ENCODE measurements at places on chromosomes 11 and 22.

DNA sequence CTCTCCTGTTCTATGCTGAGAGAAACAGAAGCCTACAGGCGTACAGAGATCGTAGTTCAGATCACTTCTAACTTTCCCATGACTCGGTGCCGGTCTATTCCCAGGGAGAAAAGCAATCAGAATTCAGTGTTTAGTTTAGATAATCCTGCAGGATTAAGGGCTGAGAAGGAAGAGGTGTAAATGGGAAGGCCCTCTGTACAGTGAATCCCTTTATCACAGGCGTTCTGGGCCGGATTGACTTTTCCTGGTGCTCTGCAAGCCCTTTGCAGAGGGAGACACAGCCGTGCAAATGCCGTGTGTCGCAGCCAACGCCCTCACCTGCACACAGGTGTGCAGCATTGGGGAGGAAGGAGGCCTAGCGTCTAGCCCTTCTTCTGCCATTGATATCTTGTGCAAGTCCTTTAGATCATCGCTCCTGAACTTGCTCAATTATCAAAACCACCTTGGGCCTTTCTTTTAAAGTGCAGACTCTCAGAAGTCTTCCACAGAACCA is 90.6 kb downstream of the DSCAML1 start:
- DNase-seq, result no peak

GRCh38 chr11:32365192-32365591 is 70.1 kb downstream of the WT1 start:
- no peak for DNase-seq

DNA sequence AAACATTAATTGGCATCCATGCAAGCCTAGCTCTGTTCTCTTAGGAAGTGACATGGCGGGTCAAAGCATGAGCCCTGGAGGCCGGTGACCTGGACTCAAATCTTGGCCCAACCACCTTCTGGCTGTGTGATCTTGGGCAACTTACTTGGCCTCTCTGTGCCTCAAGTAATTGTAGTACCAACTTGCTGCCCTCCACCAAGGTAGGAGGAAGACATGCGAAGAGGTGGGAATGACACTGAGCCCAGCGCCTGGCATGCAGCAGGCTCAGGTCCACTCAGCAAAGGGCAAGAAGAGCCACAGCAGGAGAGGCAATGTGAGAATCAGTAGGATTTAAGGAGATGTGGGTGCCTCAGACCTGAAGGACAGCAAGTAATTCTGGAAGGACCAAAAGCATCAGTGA is 59.6 kb upstream of the SLC22A12 start:
- no peak for DNase-seq

GRCh38 chr11:117185736-117186430 is 7.3 kb downstream of the SIDT2 start:
- no peak for DNase-seq

DNA sequence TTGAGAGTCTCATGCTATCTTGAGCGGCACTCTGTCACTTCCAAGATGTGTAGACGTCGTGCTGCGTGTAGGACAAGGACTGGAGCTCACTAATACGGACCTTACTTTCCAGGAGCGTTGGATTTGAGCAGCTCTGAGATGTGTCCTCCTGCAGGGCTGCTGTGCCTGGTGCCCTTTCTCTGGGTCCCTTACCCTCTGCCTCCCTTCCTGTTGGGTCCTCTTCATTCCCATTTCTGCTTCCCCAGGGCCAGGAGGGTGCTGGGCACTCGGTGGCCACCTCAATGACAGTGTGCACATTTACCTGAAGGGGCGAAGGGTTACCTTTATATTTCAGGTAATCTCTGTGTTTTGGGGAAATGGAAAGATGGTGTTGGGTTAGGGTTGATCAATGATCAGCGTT is 4.0 kb downstream of the PTDSS2 start:
- no peak for DNase-seq

DNA sequence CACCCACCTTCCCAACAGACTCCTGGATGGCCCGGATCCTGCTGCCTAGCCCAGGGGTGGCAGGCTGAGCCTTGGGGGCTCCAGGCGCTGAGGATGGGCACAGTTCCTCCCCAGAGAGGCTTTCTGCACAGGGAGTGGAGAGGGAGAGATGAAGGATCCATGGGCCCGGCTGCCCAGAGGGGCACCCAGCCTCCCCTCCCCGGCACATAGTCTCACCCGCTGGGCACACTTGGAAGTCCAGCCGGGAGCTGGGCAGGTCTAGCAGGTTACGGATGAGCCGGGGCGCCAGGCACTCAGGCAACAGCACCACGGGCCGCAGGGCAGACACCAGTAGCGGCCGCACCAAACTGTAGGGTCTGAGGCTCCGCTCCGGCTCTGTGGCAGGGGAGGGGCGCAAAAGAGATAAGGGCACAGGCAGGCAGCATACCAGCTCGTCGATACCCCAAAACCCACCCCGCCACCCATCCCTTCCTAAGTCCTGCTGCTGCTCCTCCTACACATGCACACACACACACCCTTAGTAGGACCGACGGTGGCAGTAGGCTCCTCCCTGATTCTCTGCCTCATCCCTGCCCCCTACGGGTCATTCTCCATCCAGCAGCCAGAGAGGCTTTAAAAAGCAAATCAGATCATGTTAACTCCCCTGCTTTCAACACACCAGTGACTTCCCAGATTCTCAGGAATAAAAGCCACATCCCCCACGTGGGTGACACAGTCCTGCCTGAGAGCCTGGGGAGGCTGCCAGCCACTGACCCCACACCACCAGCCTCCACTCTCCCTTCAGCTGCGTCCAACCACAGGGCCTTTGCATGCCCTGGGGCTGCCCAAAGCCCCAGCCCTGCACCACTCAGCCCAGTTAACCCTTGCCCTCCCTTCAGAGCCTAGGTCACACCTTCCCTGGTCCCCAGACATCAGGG is 6.5 kb upstream of the MFNG start:
- DNase-seq, result peak; percentile 36

DNA sequence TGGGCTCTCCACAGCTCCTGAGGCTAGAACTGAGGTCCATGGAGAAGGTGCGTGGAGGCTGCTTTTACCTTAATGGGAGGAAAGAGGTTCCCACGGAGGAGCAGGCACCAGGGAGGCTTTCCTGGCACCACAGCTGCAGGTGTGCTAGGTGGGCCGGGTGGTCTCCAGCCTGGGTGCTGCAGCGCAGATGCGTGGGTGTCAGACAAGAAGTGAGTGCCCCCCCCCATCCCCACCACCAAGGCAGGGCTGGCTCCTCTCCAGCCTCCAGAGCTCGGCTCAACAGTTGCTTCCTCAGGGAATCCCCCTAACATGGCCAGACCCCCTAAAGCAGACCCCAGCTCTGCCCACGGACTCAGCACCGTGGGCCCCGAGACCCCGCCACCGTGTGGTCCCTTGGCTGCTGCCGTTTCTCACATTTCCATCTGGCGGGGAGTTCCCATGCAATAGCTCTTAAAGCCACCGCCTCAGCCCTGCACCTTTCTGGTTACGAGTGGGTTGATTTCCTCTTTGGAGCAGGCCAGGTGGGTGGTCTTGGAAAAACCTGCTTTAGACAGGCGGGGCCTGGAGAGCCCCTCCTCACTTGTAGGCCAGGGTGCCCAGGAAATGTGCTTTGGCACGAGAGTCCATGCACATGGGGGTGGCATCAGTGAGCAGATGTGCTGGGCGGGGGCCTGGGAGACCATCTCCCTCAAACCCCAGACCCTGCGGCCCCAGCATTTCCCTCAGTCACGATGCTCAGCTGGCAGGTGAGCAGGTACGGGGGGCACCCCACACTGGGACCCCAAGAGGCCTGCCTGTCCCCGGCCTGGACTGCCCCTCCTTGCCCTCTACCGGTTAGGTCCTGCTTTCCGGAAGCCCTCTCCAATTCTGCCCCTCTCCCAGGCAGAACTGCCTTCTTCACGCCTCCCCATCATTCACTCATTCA is 93.7 kb downstream of the ARHGAP8 start:
- DNase-seq, result no peak

GRCh38 chr11:36347384-36347906 is 51.4 kb downstream of the PRR5L start:
- DNase-seq, result no peak

DNA sequence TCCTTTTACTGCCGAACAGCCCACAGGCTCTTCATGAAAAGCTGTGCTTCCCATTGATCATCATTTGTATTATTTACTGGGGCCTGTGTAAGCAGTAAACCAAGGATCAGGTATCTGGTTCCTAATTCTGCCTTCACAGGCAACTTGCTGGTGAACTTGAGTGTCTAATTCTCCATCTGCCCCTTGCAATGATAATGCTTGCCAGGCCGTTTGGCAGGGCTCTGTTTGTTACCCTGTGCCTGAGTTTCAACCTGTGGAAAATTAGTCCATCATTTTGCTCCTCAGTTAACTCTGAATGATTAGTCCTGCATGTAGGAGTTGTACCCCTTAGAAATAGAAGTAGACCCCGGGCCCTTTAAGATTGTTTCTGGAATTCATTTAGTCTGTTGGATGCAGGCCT is 298.4 kb upstream of the CADM1 start:
- no peak for DNase-seq

DNA sequence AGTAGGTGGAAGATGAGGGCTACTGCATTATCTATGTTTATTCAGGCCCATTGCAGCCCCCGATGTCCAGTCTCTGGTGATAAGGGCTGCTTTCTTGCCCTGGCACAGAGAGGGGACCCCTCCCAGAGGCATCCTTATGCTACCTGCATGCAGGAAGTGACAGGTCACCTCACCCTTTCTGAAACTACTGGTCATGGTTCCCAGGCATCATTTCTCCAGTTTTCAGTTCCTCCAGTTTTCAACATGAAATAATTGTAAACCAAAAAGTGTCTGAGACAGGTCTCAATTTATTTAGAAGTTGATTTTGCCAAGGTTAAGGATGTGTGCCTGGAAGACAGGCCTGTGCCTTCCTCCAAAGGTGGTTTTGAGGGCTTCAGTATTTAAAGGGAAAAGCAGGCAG is 57.0 kb downstream of the CTTN start:
- DNase-seq, result no peak

GRCh38 chr11:95512682-95513081 is 276.9 kb downstream of the FAM76B start:
- no peak for DNase-seq

DNA sequence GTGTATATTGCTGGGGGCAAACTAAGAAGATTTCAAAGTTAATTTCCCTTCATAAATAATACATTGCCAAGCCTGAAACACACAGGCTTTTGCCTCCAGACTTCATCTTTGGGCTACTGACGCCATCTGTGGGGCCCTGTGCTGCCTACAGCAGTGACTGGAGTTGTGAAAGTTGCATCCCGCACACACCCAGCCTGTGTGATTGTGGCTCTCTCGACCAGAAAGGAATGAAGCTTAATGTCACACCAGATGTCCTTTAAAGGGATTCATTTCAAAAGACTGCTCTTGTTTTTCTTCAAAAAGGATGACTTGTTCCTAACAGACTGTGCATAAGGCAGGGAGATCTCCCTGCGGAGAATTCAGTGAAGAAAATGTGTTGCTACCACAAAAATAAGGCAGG is 210.5 kb downstream of the FAM181B start:
- peak; percentile 79 for DNase-seq

DNA sequence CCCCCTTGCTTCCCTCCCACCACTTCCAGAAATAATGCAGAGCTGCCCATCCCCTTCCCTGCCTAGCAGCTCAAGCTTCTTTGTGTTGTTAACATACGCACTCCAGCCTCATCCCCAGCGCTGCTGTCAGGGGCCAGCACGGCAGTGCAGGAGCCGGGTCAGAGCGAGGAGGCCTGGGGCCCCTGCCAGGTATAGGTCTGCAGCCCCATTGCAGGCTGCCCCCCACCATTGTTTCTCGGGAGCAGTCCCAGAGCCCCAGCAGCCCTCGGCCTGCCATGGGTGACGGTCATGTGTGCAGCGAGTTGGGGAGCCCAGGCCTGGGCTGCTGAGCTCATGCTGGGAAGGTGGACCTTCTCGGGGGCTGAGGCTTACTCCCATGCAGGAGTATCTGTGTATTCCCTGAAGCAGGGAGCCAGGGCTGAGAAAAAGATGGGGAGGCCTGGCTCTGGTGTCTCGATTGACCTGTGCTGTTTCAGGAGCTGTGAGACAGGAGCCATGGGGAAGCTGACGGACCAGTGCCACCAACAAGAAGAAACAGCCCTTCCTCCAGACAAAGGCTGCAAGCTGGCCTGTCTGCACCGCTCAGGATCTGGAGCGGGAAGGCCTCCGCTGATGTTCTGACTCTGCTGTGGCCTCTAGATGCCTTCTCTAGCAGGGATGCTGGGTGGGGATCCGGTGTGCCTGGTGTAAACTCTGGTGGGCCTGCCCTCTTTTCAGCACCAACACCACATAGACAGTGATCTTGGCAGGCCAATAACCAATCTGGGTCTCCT is 220.5 kb upstream of the B3GAT1 start:
- DNase-seq, result no peak

DNA sequence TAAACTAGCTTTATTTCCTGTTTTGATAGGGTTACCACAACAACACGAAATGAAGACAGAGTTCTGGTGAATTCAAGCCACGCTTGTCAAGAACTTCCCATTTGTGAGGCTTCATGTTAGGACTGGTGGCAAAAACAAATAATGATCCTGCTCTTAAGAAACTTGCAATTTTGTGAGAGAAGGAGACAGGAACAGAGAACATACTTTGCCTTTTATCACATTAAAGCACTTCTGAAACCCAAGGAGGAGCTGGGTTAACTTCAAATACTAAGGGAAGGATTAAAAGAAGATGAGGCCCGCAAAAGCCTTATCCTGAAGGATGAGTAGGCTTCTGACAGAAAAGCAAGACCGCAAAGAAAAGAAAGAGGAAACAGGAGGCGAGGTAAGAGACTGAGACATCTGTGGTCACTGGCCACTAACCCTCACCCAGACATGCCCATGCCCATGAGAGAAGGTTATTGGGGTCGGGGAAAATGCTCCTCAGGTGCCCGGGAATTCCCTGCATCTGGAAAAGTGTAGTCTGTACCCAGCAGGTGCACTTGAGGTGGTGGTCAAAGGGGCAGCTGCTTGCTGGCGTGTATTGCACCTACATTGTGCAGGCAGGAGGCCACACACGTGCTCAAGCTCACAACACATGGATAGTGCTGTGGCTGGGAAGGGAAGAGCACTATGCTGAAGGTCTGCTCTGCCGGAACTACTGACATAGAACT is 50.5 kb downstream of the MAPK1 start:
- DNase-seq, result peak; percentile 72

DNA sequence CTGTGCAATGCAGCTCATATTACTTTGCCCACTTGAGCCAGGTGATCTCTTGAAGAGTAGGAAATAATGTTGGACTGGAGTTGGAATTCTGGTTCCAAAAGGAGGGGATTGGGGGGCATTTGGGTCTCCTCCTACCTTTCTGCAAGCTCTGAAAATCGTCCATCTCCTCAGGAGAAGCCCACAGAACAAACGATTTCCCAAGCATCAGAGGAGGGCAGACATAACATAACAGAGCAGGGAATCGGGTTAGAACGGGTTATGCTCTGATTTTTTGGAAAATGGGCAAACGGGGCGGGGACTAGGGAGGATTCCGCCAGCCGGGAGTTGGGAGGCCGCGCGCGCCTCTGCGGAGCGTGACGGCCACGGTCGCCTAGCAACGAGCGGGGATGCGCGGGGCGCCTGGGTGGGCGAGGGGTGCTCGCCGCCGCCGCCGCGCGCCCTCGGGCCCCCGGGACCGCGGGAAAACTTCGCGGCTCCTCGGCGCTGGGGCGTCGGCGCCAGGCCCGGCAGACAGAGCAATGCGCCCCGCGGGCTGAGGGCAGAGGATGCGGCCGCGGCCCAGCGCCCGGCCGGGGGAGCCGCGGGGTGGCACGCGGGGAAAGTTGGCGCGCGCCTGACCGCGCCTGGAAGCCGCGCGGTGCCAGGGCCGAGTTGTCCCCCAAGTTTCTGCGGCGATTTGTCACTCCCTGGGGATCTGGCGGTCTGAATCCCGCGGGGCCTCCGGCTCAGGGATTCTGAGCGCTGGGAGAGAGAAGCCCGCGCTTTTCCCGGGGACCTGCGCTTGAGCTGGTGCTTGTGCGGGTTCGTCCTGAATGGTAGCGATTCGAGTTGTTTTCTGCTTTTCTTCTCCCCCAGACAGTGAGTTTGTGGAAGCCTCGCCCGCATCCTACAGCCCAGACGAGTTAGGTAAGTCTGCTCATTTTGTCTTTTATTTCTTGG is 27.8 kb upstream of the AMOTL1 start:
- peak; percentile 87 for DNase-seq
